ENCODE measurements at places on chromosomes 16 and 17.

DNA sequence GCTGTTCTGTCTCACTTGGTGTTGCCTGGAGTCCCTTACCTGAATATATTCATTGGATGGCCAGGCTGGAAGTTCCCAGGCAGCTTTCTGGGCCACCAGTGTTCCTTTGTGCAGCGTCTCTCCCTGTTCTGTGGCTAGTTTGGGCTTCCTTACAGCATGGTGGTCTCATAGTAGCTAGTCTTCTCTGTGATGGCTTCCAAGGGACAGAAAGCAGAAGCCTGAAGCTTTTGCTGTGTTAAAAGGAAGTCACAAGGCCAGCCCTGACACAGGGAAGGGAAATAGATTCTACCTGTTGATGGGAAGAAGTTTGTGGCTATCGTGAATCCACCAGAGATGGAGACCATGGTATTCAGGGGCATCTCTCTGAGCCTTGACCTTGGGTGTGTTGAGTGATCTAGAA is 34.6 kb downstream of the PLCG2 start:
- DNase-seq, result no peak

GRCh38 chr17:15397620-15398019 is 56.2 kb upstream of the TEKT3 start:
- no peak for DNase-seq

- DNase-seq, result no peak
Observed at GRCh38 chr17:78337244-78338109, 22.4 kb downstream of the SOCS3 start.

GRCh38 chr17:13240851-13241250 is 223.0 kb upstream of the ELAC2 start:
- DNase-seq, result no peak

GRCh38 chr16:29999605-30000004 is 3.6 kb downstream of the INO80E start:
- no peak for DNase-seq

GRCh38 chr16:11681976-11682654 is 13.9 kb downstream of the SNN start:
- DNase-seq, result no peak

DNA sequence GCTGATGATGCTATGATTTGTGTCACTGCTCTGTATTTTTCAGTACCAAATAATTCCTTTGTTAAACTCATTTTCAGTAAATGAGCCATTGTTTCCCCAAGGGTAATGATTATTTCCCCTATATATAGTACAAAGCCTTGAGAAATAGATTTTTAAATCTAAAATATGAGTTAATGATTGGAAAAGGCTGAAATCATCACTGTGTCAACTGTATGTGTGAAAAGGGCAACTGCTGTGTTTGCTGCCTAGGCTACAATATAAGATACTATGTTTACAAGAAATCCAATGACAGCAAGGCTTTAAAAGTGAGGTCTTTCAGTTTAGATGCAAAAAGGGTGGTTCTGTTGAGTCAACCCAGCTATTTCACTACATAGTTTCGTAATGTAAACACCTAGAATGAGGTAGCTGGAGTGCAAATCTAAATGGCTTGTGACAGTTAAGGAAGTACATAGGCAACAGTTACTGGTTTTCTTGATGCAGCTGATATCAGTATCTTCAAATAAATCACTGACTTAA is 15.3 kb downstream of the NLK start:
- no peak for DNase-seq

- DNase-seq, result no peak
Observed at GRCh38 chr17:43556292-43556691, 10.2 kb upstream of the ETV4 start.

DNA sequence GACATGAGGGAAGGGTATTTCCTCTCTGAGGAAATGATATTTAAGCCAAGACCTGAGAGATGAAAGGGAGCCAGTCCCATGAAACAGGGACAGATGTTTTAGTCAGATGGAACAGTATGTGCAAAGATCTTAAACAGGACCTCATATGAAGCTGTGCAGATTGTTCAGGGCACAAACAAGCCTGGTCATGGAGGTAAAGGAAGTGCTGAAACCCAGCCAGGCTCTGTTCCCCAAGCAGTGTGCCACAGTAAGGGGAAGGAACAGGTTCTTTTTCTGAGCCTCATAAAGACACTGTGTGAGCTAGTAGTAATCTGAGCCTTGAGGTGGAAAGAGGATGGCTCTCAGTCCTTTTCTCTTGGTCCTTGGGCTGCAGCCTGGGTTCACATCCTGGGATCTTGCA is 159.9 kb downstream of the ANKFN1 start:
- DNase-seq, result no peak

DNA sequence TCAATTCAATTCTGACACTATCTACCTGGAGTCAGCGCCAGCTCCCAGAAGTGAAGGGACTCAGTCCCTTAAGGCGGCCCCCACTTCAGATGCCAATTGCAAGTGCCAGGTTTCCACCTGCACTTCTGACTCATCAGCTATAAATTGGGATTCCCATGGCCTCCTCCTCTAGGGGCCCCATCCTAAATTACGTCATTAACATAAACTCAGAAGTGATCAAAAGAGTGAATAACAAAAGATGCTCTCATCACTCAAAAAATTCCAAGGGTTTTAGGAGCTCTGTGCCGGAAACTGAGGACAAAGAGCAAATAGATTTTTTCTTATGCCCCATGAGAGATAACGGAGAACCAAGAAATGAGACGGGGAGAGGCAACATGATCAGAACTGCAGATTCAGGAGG is 148.6 kb upstream of the IRX6 start:
- DNase-seq, result no peak

DNA sequence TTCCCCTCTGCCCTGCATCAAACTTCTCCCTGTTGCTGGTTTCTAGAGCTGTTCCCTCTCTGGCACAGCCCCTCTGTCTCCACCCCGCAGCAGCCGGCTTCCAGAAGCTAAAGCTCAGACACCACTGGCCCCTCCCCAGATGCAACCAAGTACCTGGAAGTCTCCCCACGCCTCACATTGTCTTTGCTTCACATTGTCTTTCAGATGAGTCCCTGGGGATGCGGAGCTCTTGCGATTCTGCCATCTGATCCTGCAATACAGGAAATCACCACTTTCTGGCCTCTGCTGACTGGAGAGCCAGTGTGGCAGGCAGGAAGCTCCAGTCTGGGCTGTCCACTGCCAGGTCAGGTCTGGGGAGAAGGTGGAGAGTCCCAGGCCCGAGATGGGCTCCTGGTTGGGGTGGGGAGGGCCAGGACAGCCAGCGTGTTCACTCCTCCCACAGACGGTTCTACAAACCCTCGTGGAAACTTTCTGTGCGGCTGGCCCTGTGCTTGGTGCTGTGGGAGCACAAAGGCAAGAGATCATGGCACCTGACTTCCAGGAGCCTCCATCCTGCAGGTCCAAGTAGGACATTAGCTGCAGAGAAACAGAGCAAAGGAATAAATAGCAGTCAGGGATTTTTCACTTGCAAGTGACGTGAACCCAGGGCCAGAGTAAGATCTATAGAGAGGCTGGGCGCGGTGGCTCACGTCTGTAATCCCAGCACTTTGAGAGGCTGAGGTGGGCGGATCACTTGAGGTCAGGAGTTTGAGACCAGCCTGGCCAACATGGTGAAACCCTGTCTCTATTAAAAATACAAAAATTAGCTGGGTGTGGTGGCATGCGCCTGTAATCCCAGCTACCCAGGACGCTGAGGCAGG is 47.9 kb upstream of the MAP3K14 start:
- no peak for DNase-seq

- DNase-seq, result no peak
Observed at GRCh38 chr17:51852603-51853002, 305.9 kb downstream of the CA10 start.

DNA sequence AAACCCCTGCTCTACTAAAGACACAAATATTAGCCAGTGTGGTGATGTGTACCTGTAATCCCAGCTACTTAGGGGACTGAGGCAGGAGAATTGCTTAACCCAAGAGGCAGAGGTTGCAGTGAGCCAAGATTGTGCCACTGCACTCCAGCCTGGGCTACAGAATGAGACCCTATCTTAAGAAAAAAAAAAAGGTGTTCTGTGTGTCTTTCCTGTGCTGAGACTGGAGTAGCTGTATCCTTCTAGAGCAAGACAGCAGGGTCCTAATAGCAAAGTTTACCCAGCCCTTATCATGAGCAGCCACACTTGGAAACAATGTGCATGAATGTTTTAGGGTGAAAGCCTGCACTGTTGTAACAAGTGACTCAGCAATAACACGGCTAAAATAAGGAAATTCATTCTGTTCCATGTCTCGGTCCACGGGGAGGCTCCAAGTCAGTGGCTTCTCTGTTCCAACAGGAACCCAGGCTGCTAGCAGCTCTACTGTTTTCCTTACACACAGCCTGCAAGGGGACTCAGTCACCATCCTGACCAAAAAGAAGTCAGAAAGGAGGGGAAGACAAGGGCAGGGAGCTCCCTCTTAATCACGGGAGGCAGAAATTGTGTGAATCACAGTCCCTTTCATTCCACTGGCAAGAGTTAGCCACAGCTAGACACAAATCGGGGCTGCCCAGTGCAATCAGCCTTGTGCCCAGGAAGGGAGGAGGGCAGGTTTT is 7.1 kb upstream of the SLC5A11 start:
- peak; percentile 49 for DNase-seq

DNA sequence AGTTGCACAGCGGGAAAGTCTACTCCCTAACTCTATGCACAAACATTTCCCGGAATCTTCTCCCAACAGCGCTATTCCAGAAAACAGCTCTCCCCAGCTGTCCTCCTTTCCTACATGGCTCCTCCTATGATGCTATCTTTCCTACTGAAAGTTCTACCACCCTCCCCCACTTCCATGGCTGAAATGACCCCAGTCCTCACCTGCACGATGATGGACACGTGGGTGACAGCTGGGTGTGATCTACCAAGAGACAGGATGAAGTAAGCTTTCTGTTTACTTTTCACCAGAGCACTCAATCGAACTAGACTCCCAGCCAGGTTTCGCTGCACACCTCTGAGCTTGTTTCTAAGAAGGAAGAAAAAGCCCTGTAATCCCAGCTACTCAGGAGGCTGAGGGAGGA is 10.7 kb downstream of the CTC1 start:
- no peak for DNase-seq

GRCh38 chr17:44502598-44503146 is 534 bp downstream of the GPATCH8 start:
- no peak for DNase-seq

DNA sequence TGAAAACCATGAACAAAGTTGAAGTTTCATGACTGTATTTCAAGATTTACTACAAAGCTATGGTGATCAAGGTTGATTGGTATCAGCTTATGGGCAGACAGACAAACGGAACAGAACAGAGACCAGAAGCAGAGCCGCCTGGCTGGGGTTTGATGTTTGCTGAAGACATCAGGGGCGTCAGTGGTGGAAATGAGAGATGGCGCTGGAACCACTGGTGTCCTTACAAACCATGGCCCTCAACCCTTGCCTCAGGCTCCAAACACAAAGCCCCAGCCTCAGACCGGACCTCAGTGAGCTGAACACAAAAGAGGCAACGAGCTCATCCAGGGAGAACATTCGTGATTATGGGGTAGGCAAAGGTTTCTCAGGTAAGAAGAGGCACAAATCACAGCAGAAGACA is 113.0 kb upstream of the METRNL start:
- no peak for DNase-seq

DNA sequence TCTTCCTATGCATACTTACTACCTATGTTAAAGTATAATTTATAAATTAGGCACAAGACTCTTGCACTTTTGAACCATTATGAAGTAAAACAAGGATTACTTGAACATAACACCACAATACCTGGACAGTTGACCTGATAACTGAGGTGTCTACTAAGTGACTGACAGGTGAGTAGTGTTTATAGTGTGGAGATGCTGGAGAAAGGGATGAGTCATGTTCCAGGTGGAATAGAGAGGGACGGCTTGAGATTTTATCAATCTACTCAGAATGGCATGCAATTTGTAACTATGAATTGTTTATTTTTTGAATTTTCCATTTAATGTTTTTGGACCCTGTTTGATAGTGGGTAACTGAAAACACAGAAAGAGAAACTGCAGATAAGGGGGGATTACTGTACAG is 287.6 kb downstream of the MAP2K6 start:
- no peak for DNase-seq

GRCh38 chr17:73050797-73051196 is 41.7 kb downstream of the SLC39A11 start:
- no peak for DNase-seq

- no peak for DNase-seq
Observed at GRCh38 chr17:47700471-47701449, 6.8 kb downstream of the TBKBP1 start.

DNA sequence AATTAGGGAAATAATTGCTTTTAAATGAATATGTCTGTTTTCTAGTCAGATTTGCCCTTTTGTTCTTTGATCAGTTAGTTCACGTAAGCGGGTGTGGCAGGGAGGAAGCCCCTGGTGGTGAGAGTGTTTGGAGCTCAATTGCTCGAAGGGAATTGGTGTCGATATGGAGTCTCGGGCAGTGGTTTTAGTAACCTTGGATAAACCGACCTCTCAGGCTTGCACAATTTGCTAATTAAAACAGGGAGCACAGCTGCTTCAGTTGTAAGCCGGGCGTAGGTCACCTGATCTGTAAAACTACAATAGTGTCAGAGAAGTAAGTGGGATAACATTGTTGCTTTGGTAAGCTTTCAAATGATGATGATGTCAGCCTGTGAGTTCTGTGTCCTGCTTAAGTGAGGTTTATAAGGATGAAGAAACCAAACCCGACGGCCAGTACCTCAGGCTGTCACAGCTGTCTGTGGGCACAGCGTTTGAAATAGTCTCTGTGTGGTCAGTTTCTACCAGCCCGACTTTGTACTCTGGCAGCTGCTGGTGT is 2.9 kb downstream of the ZNF750 start:
- DNase-seq, result no peak

DNA sequence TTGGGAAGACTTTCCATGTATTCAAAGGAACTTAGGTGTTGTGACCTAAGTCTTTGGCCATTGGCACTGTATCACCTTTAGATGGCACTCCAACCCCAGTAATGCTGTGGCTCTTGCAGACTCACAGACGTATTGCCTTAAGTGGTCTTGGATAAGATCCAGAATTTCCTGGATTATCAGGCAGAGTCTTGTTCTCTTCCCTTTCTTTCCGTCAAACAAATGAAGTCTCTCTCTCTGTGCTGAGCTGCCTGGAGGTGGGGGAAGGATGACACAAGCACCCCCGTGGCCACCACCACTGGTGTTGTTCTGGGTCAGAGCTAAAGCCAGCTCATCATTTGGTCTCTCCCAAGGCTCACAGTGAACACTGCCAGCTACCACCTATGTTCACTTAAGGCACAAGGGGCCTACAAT is 789.9 kb upstream of the KIF2B start:
- DNase-seq, result no peak

GRCh38 chr17:76384222-76384986 is at the start of gene SPHK1:
Gene SPHK1, plus strand, starts transcription at chr17:76384609. Its CDS starts 1,036 bp downstream, at chr17:76385645.
- no peak for DNase-seq

- no peak for DNase-seq
Observed at GRCh38 chr17:4562015-4562969, 1.9 kb upstream of the GGT6 start.

DNA sequence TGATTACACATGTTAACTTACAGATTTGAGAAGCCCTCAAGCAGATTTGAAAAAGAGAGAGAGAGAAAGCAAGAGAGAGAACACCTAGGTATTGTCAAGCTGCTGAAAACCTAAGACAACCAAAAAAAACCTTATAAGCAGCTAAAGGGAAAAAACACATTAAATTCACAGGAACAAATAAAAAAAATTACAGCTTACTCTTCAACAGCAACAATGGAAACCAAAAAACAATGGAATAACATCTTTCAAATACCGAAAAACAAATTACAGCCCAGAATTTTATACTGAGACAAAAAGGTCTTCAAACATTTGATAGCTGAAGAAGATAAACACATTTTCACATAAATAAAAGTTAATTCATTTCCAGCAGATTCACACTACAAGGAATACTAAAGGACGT is 8.4 kb upstream of the CFAP20 start:
- no peak for DNase-seq

GRCh38 chr17:48068491-48068961 is 20.4 kb downstream of the NFE2L1 start:
- DNase-seq, result no peak
